Fibroblast of pulmonary artery (primary cell): ENCODE measurements at places on chromosomes 1 and 21.

DNA sequence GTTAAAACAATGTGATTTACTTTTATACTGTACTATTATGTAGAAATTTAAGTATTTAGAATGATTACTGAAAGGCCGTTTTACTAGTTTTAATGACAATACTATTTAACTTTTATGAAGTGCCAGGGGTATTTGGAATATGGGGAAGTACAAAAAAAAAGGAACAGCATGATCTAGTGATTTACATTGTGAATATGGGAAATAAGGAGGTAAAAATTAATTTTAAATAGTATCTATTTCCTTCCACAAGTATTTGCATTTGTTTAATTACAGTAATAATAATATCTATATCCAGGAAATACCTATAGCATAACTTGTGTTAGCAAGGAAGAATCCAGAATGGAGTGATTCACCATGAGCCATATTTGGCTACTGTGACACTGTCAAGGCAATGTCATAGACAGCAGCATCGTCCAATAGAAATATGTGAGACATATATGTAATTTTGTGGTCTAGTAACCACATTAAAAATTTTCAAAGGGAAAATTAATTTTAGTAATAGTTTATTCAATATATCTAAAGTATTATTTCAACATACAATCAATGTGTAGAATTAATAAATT lies 22.0 kb downstream of the CNST start:
- peak; percentile 60 for DNase-seq

- DNase-seq, result no peak
Observed at GRCh38 chr1:77413541-77414335, 131.9 kb downstream of the AK5 start.

DNA sequence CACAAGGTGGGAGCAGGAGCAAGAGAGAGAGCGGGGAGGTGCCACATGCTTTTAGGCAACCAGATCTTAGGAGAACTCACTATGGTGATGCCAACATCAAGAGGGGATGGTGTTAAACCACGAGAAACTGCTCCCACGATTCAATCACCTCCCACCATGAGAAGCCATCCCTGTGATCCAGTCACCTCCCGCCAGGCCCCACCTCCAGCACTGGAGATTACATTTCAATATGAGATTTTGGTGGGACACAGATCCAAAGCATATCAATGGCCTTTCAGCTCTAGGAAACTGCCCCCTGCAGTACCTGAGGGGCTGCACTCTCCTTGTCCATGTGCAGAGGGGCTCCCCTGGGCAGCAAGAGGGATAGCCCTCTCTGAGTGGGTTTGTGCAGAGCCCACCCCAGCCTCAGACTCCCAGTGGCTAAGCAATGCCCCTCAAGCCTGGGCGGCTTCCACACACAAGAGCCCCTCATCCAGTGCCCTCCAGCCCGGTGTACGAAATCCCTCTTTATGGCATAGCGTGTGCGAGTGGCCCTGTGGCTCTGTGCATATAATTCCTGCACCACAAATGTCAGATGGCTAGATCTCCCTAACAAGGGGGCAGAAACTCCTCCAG lies 15.5 kb upstream of the PRDM16 start:
- no peak for DNase-seq

DNA sequence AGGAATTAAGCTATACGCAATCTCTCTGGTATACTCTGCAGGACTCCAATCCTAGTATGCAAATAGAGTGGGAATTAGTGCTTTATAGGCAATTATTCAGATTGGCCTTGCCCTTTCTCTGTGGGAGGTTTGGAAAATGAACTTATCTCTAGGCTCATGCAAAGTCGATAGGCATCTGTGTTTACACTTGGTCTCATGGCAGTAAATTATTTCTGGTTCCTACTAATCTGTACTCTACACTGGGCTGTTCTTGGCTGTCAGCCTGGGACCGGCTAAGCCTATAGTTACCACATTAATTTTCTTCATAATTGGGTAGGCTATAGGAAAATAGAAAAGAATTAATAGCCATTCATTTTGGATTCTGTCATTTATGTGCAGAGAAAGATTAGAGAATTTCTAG lies 544.6 kb downstream of the AMY1C start:
- DNase-seq, result no peak

GRCh38 chr1:240823357-240823756 lies 211.4 kb upstream of the GREM2 start:
- no peak for DNase-seq

- no peak for DNase-seq
Observed at GRCh38 chr1:177597393-177597792, 372.5 kb downstream of the SEC16B start.

GRCh38 chr1:2801046-2801445 lies 447 bp downstream of the TTC34 start:
- DNase-seq, result no peak

DNA sequence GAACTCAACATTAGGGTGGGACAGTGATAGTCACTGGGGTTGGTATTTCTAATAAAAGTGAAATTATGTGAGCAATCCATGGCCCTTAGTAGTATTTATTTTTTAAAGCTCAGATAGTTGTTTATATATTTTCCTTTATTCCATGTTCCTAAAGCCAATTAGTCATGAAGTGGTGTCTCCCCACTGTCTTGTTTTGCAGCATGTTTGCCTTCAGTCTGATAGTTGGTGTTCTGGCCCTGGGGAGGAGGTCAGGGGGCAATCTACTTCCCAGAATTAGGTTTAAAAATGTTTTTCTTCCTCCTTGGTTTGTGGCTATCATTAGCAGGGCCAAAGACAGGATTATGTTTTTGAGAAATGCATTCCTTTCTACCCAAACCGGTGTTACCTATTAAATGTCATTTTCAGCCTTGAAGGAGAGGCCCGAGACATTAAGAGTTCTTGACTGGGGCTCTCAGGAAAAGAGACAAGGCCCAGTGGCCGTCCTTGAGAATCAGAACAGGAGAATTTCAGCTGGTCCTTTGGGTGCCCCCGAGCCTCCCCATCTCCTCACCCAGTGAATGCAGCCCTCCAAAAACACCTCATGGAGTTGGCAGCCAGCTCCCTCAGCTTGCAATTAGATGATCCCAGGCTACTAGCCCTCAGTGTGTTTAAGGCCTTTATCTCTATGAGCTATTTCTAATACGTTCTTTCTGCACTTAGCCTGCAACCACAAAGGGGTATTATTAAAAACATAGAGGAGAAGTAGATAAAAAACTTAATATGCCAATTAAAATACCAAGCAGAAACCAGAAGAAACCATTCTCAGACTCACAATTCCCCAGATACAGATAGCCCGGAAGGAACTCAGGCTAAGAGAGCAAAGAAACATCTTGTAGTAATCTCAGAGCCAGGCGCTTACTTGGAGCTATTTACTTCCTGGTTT lies 71.3 kb upstream of the NGF start:
- no peak for DNase-seq

DNA sequence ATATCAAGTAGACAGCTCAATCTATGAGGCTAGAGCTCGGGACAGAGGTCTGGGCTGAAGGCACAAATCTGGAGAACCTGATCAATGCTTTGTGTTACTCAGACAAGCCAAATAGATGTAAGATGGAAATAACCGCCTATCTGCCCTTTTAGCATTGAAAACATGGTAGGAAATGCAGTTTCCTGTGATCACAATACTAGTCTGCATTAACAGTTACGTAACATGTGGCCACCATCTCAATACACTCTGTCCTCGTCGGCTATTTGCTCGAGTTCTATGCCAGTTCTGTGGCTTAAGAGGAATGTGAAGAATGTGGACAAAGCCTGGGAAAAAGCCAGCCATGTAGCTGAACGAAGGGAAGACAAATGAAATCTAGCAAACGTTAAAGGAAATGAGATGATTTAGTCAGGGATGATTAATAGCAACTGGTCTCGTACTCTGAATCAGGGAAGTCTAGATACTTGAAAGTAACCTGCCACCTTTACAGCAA lies 73.3 kb downstream of the HSF2BP start:
- peak; percentile 100 for DNase-seq

DNA sequence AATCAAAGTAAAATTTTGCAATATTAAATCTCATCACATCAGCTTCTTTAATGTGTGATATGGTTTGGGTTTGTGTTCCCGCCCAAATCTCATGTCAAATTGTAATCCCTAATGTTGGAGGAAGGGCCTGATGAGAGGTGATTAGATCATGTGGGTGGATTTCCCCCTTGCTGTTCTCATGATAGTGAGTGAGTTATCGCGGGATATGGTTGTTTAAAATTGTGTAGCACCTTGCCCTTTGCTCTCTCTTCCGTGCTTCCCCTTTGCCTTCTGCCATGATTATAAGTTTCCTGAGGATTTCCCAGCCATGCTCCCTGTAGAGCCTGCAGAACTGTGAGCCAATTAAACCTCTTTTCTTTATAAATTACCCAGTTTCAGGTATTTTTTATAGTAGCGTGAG lies 131.9 kb downstream of the ZNF326 start:
- no peak for DNase-seq

- DNase-seq, result no peak
Observed at GRCh38 chr1:165856021-165856420, 28.6 kb downstream of the UCK2 start.

DNA sequence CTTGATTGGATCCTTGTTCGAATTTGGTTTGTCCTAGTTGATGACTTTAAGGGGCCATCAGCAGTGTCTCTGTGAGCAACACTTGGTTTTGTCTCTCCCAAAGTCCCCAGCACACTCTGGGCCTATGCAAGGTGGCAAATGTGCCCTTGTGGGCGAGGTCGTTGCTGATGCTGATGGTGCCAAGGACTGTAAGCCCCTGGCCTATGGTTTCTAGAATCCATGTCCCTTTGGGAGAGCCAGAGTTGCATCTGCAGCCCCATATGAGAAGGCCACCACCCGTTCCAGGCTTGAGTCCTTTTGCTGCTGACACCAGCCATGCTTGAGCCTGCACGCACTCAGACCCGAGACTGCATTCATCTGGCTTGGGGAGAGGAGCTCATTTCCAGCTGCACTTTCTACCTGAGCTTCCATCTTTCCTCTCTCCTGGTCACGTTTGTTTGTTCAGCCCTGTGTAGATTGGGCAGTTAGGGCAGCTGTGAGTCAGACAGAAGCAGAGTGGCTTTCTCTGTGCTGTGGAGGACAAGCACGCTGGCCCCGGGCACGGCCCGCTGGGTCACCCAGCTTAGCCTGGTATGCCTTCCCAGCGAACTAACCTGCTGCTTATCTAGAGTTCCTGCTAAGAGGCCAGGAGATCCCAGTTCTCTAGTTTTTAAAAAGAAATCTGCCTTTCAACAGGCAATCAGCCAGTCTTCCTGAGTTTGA lies 52.1 kb upstream of the CSF3R start:
- DNase-seq, result no peak

GRCh38 chr21:42674351-42674940 lies 21.0 kb downstream of the PDE9A start:
- peak; percentile 21 for DNase-seq

GRCh38 chr1:225152061-225152460 lies 222.6 kb downstream of the DNAH14 start:
- no peak for DNase-seq

DNA sequence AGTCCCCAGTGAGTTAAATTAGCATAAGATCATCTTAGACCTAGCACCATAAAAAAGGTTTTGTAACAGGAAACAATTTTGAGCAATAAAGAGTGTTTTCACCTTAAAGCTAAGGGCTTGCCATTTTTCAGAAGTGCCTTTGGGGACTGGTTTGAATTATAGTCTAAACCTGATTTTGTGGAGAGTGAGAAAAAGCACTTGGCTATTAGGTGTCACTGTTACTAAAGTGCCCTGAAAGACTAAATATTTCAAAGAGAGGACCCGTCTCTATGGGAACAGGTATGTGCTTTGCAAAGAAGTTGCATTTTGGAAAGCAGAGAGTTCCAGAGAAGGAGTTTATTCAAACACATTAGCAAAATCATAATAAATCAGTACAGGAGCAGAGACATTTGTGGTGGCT lies 9.1 kb downstream of the NTNG1 start:
- DNase-seq, result no peak

GRCh38 chr21:46478910-46479309 lies 20.2 kb downstream of the DIP2A start:
- DNase-seq, result no peak

DNA sequence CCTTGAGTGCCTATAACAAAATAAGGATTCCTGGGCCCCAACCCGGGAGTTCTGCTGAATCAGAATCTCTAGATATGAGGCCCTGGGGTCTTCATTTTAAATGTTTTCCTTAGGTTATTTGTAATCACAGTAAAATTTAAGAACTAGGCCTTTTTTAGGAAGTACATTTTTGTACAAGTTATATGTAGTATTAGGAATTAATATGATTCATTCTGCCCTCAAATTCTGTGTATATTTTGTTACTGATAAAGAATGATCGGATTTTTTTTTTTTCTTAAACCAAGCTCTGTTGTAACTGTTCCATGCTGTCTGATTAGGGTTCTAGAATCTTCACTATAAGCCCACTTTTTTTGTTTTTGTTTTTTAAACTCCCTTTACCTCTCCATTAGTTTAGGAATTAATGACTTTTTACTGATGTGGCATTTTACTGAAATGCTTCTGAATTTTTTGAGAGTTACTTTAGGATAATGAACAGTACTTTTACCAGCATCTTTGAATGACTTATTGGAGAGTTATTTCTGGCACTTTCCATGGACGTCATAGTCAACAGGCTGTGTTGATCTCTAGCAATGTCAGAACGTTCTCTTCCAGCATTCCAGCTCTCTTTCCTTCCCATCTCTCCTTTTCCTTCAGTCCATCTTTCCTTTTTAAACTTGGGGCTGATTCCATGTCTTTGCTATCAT lies 48.3 kb downstream of the CLIC4 start:
- peak; percentile 85 for DNase-seq

DNA sequence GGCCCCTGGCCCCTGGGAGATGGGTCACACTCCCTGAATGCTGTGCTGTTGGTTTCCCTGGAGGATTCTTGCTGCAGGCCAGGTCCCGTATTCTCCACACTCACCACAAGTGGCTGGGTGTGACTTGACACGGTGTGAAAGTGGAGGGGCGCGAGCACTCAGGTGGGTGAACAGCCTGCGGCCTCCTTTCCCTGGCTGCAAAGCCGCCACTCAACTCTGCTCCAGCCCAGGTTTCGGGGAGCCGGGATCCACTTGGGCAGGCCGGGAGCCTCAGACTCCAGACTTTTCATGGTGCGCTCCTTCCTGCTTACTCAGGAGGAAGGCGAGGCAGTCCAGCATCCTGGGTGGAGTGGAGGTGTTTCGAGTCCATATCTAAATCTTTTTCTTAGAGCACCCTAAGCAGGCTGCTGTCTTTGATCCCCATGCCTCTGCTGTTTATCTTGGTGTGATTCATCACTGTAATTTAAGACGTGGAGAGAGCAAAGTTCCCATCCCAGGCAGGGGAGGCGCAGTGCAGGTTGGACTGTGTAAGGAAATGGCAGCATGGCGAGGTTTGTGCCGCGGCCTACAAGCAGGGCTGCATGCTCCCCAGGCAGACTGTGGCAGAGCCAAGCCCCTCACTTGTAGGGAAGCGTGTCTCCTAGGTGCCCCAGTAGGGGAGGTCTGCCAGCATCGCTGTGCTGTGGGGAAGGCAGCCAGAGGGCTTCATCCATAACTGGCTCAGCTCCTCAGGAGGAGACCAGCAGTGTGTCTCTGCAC lies 29.6 kb downstream of the VANGL1 start:
- DNase-seq, result no peak

GRCh38 chr21:27772816-27773215 lies 805.9 kb upstream of the ADAMTS5 start:
- peak; percentile 26 for DNase-seq

DNA sequence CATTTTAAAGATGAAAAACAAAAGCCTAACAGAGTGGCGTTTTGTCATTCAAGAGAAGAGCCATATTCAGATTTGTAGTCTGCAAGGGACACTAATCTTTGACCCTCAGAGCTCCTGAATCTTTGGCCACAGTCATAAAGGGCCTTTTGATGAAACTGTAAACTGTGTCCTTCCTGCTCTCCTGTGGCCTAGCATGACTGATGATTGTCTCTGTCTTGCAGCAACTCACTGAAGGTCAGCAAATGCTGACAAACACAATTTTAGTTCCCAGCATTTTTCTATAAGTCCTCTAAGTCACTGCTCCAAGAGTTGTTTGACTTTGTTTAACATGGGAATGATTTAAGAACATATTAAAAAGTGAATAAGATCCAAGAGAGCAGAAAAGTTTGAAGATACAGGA lies 55.3 kb upstream of the PRELP start:
- no peak for DNase-seq
